ENCODE measurements at places on chromosomes 3 and 15. TPM values are rescaled to one million over a fixed set of nuclear protein-coding genes. Genes with fewer than 3 reads are reported as not detected.

The CGNL1 gene
- total RNA-seq, result not detected

The THBS1 gene
- 4.1 TPM for total RNA-seq

DNA sequence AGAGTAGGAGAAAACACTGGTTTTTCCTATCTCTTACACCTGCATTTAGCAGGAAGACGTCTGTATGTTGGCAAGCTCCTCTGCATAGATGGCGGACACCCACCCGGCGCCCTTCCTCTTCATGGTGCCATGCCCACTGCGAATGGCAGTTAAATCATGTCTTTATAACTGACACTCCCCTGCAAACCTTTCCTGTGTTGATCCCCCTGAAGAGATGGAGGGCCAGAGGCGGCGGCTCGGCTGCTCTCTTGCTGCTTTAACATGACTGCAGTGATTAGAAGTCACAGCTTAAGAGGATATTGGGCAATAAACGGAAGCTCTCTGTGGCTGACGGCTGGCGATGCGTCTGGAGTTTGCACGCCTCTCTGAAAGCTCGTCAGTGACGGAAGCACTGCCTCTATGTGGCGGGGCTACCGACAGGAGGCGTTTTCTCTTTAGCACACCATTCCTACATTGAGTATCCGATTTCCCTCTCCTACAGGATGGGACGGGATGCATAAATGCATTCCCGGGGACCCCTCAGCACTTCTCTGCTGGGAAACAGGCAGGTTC is 25.5 kb upstream of the SNRPA1 start:
- H3K27ac ChIP-seq, result peak overlapping the region; percentile 67
- peak overlapping the region; percentile 58 for H3K4me3 ChIP-seq
- peaks cover 16% of the 10 kb centered on the region for H3K4me1 ChIP-seq
- DNase-seq, result peak; percentile 62

DNA sequence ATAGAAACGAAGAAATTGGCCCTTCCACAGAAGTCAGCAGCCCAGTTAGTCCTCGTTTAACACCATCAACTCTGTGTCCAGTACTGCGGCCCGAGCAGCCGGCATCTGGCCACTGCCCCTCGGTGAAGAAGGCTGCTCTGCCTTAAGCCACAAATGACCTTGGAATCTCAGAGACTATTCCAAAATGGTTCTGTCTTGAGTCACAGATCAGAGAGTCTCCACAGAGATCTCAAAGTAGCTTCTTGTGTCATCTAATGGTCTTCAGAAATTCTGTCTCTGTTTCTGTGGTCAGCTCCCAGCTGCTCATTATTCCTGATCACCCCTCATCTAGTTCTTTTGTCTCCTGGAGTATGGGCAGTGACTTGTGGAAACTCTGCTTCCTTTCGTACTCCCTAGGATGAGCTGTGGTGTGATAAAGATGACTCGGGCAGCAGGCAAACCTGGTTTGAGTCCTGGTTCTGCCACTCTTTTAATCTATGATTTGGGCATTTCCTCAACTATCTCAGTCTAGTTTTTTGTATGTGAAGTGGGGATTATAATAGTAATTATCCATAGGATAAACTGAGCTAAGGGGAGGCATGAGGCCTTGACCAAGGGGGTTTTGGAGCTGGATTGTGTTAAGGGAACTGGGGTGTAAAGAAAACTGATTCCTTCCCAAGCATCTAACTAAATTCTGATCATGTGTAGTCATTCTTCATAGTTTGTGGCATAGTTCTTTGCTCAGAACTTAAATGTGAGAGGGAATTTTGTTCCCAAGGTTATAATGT is 22.6 kb downstream of the CRTC3 start:
- H3K36me3 ChIP-seq, result peaks cover 36% of the 10 kb centered on the region
- H3K27me3 ChIP-seq, result no peaks in the 10 kb centered on the region
- peaks cover 6% of the 10 kb centered on the region for H3K4me1 ChIP-seq
- no peak overlapping the region for H3K27ac ChIP-seq
- no peak overlapping the region for H3K4me3 ChIP-seq

GRCh38 chr15:48617619-48618018 is 27.9 kb downstream of the FBN1 start:
- no peak for DNase-seq
- no peaks in the 10 kb centered on the region for H3K36me3 ChIP-seq
- H3K4me3 ChIP-seq, result no peak overlapping the region
- no peaks in the 10 kb centered on the region for H3K27me3 ChIP-seq
- H3K4me1 ChIP-seq, result no peaks in the 10 kb centered on the region

DNA sequence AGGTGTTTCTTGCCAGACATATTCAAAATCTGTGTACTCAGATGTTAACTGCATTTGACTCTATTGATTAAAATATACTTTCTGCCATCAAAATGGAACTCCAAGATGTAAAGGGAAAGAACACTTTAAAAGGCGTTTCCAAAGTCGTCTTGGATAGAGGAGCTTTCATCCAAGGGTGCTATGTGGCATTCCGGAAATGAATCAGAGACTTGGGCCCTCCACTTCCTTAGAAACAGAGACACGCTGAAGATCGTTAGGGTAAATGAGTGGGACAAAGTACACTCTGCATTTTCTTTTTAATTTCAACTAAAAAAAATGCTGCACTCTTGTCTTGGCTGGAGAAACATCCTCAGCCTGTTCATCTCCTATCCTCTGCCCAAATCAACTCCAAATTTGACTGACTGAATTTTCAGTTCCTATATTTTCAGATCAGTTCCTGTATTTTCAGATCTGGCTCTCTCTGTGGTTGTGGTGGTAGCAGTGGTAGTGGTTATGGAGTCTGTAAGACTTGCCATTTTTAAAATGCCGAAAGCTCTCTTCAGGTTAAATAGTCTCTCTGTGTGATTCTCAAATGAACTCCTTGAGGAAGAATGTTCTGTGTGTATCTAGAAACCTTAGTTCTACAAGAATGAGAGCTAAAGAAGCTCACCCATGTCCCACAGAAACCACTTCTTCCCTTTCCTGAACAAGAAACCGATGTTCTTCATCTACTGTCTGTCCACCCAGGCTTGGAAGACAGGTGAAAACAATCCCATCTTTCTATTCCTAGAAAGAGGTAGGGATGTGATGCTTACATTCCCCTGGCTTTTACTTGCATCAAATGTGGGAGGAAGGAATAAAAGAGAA is 156.8 kb upstream of the ICE2 start:
- no peak overlapping the region for H3K4me3 ChIP-seq
- H3K4me1 ChIP-seq, result no peaks in the 10 kb centered on the region
- DNase-seq, result no peak
- no peaks in the 10 kb centered on the region for H3K27me3 ChIP-seq

GRCh38 chr3:16496408-16497222 is 16.9 kb downstream of the RFTN1 start:
- peaks cover 25% of the 10 kb centered on the region for H3K4me1 ChIP-seq
- H3K27me3 ChIP-seq, result no peaks in the 10 kb centered on the region
- no peak overlapping the region for H3K4me3 ChIP-seq

DNA sequence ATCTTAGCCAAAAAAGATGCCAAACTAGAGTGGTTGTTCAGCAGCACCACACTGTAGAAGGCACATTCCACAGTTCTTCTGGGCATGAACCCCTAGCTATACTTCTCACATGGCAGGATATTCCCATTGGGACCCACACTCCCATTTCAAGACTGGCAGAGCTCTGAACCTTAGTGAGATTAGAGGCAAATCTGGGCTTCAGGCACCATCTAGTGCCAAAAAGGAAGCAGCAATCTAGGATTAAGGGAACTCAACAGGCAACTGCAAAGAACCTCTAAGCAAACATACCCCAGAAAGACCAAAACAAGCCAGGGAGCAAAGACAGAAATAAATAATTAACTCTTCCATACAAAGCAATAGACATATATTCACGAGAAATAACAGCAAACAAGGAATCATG is 66.2 kb downstream of the TAFA4 start:
- H3K4me3 ChIP-seq, result no peak overlapping the region
- DNase-seq, result no peak
- peaks cover 2% of the 10 kb centered on the region for H3K27me3 ChIP-seq
- no peaks in the 10 kb centered on the region for H3K36me3 ChIP-seq
- no peak overlapping the region for H3K27ac ChIP-seq

DNA sequence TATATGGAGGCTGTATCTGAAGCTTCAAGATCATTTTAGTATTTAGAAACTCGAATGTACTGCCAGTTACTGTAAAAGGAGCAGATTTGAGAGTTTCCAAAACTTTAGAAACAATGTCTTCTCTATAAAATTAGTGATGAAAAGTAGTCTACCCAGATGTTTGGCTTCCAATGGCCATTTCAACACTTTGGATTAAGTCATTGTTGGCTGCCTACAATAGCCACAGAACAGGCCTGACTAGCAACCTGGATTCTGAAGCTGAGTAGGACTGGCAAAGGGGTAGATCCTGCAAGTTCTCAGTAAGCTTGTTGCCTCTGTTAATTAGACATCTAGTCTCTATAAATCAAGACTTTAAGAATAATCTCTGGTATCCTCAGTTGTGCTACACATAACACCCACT is 239.0 kb upstream of the KCNMB2 start:
- H3K27me3 ChIP-seq, result no peaks in the 10 kb centered on the region
- no peaks in the 10 kb centered on the region for H3K36me3 ChIP-seq
- H3K4me3 ChIP-seq, result no peak overlapping the region
- no peak overlapping the region for H3K27ac ChIP-seq
- no peaks in the 10 kb centered on the region for H3K4me1 ChIP-seq
- no peak for DNase-seq

DNA sequence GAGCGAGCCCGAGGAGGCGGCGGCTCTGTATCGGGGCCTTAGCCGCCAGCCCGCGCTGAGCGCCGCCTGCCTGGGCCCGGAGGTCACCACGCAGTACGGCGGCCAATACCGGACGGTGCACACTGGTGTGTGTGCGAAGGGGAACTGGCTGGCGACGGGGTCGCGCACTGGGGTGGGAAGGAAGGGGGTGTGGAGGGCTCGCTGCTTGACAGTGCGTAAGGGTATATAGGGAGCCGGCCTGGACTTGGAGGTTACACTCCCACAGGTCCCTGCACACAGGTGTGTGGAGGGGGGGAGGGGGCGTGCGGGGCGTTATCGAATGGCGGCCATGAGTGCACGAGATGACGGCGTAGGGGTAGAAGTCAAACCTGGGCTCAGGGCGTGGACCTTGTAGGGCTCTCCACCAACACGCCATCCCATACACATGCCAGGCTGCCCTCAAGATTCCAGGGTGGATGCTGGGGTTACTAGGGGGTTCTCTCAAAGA is 389 bp downstream of the APEH start:
- peak overlapping the region; percentile 80 for H3K4me3 ChIP-seq
- H3K27ac ChIP-seq, result no peak overlapping the region
- DNase-seq, result no peak
- H3K27me3 ChIP-seq, result no peaks in the 10 kb centered on the region

GRCh38 chr3:188527389-188527788 is 373.4 kb downstream of the LPP start:
- H3K27ac ChIP-seq, result no peak overlapping the region
- H3K4me1 ChIP-seq, result no peaks in the 10 kb centered on the region
- no peak for DNase-seq
- H3K36me3 ChIP-seq, result no peaks in the 10 kb centered on the region
- no peaks in the 10 kb centered on the region for H3K27me3 ChIP-seq
- no peak overlapping the region for H3K4me3 ChIP-seq

GRCh38 chr3:185401319-185401955 is 38.5 kb downstream of the MAP3K13 start:
- no peaks in the 10 kb centered on the region for H3K27me3 ChIP-seq
- H3K4me1 ChIP-seq, result no peaks in the 10 kb centered on the region
- no peaks in the 10 kb centered on the region for H3K36me3 ChIP-seq
- DNase-seq, result no peak
- H3K4me3 ChIP-seq, result no peak overlapping the region
- no peak overlapping the region for H3K27ac ChIP-seq

GRCh38 chr3:160981217-160981938 is 123.8 kb downstream of the B3GALNT1 start:
- no peaks in the 10 kb centered on the region for H3K36me3 ChIP-seq
- H3K4me3 ChIP-seq, result no peak overlapping the region
- H3K27me3 ChIP-seq, result no peaks in the 10 kb centered on the region
- peak; percentile 9 for DNase-seq
- no peak overlapping the region for H3K27ac ChIP-seq
- H3K4me1 ChIP-seq, result peaks cover 6% of the 10 kb centered on the region

DNA sequence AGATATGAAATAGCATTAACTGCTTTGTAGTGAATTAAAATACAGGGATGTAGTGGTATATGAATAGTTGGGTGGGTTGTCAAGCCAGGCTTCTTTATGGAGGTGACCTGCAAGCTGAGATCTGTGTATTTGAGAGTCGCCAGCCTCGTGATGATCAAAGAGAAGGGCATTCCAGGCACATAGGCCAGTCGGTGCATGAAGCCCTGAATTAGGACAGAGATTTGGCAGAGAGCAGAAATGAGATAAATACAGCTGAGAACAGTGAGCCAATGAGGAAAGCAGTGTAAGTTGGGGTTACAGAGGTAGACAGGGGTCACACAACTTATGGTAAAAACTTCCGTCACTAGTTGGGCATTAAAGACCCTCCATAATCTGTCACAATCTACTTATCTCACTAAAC is 641.9 kb downstream of the OTOL1 start:
- H3K27ac ChIP-seq, result no peak overlapping the region
- no peaks in the 10 kb centered on the region for H3K4me1 ChIP-seq
- no peaks in the 10 kb centered on the region for H3K27me3 ChIP-seq

DNA sequence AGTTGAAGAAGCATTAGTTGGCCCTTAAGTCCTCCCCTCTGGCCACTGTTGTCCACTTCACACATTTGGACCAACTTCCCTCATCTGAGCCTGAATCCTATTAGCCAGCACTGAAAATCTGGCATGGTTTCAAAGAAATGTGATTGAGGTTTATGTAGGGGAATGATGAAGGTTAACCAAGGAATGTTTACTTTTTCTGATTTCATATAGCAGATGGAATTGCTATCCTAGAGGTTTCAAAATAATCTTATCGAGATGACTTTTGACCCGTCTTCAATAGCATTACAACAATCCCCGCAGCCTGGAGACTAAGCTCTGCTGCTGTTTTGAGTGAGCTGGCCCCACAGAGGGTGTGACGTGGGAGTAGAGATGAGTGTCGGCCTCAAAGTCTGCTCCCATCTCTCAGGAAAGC is 200.8 kb upstream of the IL12A start:
- peaks cover 3% of the 10 kb centered on the region for H3K27me3 ChIP-seq
- no peaks in the 10 kb centered on the region for H3K4me1 ChIP-seq
- DNase-seq, result no peak
- no peak overlapping the region for H3K4me3 ChIP-seq

DNA sequence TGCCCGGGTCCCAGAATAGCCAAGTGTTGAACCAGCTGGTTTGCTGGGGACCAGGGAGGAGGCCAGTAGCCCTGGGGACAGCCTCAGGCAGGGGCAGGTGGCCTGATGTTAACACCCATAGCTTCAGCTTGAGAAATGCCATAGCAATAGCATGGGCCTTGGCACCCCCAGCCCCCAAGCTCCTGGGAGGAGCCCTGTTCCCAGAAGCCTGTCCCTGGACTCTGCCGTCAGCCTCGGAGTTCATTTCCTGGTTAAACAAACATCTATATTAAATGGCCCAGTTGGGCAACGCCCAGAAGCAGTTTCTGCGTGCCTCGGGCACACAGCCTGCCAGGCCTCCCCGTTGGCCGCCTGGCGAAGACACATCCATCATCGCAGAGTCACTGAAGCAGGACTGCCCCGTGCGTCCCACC is 58.2 kb downstream of the FGD5 start:
- no peaks in the 10 kb centered on the region for H3K36me3 ChIP-seq
- no peak for DNase-seq
- H3K4me1 ChIP-seq, result peaks cover 27% of the 10 kb centered on the region
